ENCODE measurements at places on chromosomes 3 and 15.

DNA sequence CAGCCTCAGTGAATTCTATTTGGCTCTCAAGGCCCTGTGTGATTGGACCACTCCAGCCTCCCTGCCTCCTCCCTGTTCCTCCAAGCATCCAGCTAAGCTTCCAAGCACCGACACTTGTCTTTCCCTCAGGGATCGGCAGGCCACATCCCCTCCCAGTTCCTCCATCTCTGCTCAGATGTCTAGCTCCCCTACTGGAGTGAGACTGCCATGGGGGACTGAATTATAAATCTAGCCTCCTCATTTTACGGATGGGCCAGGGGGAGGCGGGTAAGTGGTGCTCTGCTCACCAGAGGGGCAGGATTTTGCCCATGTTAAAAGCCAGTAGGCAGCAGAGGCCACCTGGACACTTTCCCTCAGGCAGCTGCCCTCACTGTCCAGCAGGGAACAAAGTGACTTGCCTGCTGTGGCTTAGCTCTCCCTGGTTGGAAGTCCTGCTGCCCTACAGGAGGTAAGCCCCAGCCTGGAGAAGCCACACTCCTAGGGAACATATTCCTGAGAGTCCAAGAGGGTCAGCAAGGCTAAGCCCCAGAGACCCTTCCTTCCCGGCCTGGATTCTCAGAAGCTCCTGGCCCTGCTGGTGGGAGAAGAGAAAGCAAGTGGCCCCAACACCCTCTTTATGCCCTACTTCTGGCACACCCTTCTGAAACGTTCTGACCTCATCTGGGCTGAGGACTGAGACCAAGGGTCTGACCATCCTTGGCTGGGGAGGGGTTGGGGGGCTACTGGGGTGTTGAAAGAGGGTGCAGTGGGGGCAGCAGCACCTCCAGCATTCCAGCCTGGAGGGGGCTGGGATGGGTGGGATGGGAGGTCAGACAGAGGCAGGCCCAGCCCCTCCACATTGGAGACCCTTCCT is 9.1 kb upstream of the HHATL start:
- no peak for DNase-seq

- no peak for DNase-seq
These were observed 32.7 kb downstream of the HDGFL3 start for GRCh38 chr15:83174891-83175290.

DNA sequence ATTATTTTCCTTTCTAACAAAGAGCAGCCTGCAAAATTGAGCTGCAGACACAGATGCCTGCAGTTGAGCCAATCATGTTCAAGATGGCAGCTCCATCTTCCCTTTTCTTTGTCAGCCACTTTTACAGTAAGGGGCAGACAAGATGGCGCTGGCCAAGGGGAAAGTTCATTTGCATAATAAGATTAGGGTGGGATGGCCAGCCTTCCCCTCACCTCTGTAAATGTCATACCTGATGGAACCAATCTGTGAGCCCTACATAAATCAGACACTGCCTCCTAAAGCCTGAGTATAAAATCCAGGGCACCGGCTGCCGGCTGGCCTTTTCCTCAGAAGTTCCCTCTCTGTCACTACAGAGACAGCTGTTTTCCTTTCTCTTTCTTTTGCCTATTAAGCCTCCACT is 15.8 kb downstream of the PATL2 start:
- no peak for DNase-seq

DNA sequence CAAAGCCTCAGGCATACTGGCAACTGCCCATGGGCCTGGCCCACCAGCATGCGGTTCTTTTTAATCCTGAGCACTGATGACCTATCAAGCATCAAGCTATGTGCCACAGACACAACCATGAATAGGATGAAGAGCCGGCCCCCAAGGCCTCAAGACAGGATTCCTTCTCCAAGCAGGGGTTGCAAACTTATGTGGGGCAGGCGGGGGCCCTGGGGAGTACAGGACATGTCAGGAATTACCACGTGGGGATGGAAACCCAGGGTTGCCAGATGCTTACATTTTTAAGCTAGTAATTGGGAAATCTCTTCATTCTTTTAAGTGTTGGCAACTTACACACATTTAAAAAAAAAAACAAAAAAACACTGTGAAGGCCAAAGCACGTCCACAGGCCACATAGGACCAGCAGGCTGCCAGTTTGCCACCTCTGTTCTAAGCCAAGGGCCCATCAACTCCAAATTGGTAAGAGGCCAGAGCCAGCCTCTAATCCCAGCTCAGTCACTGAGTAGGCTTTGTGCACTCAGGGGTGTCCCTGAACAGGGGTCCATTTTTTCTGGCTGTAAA is 32.8 kb downstream of the BDH1 start:
- peak; percentile 49 for DNase-seq

DNA sequence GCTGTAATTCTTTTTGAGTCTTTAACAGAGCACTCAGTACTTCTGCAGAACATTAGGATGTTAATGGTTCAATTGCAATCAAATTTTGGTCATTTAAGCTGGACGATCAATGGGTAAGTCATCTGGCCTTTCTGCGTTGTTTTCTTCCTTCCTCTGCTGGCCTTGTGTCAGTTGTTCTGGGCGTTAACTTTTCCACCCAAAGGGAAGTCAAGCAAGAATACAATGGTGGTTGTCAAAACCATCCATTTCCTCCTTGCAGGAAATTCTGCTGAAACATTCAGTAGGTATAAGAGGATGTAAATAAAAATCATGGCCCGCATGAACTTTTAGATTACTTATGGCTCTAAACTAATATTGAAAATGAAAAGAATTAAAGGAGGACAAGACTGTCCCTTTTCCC is 584.0 kb downstream of the GRM7 start:
- no peak for DNase-seq

DNA sequence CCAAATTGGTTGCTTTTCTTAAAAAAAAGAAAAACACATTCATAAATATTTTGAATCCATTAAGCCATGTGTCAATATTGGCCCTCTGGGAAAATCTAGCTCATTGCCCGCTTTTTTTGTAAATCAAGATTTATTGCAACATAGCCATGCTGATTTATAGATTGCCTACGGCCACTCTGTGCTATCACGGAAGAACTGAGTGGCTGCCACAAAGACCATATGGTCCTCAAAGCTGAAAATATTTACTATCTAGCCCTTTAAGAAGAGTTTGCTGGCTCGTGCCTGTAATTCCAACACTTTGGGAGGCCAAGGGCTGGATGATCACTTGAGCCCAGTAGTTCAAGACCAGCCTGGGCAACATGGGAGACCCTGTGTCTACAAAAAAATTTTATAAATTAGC is 45.9 kb downstream of the IL5RA start:
- DNase-seq = no peak

DNA sequence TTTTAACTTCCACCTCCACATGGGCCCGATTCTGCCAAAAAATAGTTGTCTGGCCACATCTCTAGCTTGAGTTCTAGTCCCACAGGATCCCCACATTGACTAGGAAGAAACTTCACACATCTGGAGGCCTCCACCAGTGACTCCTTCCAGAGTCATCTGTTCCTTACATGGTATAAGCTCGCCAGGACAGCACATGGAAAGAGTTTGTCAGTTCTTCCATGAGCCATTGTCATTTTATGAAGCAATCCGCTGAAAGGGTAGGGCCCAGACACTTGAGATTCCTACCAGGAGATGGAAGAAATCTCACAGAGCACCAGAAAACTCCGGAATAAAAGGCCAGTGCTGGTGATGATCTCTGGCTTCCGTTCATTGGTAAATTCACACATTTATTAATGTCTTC is 350.5 kb upstream of the ICE2 start:
- DNase-seq = no peak

DNA sequence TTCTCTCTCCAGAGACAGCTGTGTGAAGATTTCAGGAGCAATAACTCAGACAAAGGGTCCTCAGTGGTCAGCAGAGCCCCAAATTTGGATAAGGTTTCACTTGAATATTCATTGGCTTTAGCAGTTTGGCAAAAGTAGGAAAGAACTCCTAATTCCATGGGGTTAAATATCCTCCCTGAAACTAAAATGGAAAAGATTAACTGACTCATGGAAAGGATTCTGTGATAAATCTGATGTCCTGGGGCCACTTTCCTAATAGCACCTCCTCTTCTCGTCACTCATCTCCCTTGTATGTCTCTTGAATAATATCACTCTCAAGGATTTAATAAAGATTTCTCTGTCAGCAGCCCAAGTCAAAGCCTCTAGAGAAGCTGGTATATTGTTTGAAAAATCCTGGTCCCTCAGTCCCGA is 33.3 kb upstream of the TBC1D23 start:
- no peak for DNase-seq

DNA sequence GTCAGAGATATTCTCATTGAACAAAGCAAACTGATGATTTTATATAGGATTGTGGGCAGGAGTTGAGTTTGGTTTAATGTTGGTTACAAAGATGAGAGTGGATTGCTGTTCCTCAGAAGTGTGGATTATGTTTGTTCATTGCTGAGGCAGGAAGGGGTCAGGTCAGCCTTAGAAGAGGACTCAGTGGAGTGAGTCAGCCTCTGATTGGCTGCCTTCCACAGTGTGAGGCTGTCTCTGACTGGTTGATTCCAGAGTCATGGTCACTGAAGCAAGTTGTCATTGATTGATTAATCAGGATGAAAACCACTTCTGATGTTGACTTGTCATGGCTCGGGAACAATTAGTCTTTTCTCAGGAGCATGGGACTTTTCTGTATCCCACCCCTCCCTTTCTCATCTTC is 36.2 kb downstream of the KBTBD12 start:
- DNase-seq = peak; percentile 46

DNA sequence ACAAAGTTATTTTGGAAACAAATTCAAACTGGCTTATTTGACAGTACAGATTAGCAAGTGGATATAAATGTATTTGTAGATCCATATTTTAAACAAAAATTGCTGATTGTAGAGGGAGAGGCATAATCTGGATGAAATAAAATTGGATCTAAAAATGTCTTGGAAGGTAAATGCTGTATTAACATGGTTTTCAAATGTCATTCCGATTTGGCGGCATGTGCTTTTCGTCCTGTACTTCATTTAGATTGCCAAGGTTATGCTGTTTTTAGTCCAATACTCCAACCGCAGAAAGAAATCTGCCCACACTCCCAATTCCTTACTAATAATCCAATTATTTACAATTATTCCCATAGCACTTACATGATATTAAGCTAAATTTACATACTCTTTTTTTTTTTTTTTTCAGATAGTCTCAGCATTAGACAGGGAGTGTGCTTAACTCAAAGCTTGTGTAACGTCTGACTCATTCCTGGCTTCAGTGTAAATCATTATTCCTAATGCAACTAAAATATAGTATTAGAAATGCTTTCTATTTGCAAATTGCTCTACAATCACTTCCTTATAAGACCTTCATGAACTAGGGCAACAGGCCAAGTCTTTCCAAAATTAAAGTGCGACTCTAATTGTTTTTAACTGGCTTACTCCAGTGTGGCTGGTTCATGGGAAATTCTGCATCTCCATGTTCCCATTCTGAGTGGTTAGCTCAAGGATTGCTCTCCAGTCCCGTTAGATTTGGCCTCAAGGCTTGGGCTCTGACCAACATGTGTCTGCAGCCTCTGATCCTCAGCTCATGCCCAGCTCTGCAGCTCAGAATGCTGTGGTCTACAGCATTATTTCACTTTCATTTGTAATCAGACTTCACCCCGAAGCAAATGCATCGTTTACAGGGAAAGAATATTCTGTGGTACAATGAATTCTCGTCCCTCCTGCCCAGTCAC is 103.9 kb downstream of the FBN1 start:
- peak; percentile 57 for DNase-seq

GRCh38 chr3:45210308-45211041 is 15.6 kb downstream of the TMEM158 start:
- peak; percentile 77 for DNase-seq

- no peak for DNase-seq
These were observed 17.1 kb upstream of the VILL start for GRCh38 chr3:37973246-37974054.

- no peak for DNase-seq
These were observed 96.0 kb downstream of the GTPBP8 start for GRCh38 chr3:113086560-113087461.

GRCh38 chr3:60185161-60185560 is 1066.1 kb downstream of the FHIT start:
- no peak for DNase-seq

- no peak for DNase-seq
These were observed 23.7 kb downstream of the PRR23E start for GRCh38 chr3:127216415-127217261.

- DNase-seq = peak; percentile 52
These were observed 34.5 kb downstream of the PLA2G4D start for GRCh38 chr15:42059661-42060476.

DNA sequence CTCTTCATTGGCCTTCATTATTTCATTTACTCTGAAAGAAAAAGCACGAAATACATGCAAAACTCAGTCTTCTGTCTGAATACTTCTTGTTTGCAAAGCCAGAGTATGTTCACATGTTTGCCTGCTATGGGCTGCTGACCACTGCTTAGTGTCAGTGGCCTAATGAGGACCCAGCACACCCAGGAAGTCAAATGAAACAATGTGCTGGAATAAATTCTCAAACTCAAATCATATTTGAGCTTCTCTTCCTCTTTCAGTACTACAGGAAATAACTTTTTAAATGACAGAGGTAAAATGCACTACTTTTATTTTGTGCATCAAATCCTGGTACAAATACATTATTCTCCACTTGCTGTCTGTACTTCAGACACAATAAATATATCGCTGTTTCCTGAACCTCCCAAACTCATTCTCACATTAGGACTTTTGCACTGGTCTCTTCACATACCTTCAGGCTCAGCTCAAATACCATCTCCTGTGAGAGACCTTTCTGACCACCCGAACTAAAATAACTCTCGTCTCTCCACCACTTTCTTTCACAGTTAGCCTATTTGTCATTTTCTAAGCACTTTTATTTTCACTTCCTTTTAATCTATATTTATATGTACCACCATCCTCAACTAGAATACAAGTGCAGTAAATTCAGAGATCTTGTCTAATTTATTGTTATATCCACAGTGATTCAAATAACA is 176.8 kb downstream of the TUSC7 start:
- DNase-seq = no peak

DNA sequence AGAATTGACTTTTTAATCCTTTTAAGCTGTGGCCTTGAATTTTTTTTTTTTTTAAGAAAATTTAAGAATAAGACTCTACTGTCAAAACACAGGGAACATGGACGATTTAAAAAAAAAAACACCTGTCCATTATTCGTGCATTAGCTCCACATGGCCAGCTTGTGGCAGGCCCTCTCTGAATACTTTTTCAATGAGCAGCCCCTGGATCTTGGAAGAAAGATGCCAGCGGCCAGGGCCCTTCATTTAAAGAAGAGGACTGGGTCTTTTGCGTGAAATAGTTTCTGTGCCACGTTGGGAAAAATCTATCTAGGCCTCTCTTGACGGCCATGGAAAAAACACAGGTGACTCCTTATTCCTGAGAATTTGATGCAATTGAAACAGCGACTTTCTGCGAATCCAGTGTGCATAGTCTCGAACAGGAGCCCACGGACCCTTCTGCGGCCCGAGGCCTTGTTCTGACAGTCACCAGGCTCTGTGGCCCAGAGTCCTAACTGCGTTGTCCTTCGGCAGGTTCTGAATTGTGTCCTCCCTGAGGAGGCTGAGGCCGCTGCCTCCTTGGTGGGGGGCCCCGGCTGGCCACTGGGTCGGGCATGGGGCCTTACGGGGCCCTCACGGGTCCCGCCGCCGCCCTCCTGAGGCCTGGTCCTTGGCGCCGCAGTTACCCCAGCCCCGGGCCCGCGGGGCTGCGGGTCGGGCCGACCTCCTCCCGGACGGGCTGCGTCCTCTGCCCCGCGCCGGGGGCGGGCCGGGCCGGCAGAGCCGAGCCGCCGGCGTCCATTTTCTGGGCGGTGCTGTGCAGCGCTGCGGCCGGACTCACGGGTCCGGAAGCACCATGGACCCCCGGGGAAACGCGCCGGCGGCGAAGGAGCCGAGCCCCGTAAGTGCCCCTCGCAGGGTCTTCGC is 33.5 kb downstream of the ZBTB38 start:
- peak; percentile 71 for DNase-seq

Data from AG08396 (cell line).